D341Med (cell line): ENCODE measurements at places on chromosomes 7 and 10.
A peak's percentile ranks its signal among the peaks of the same experiment; 100 is the strongest.

GRCh38 chr10:77226020-77226419 is 411.6 kb downstream of the KCNMA1 start:
- DNase-seq: no peak

GRCh38 chr10:34323192-34323591 is 491.9 kb downstream of the PARD3 start:
- no peak for DNase-seq

- DNase-seq: no peak
Observed at GRCh38 chr10:76878514-76878913, 759.1 kb downstream of the KCNMA1 start.

GRCh38 chr7:127041689-127042452 is 210.9 kb downstream of the GRM8 start:
- no peak for DNase-seq

DNA sequence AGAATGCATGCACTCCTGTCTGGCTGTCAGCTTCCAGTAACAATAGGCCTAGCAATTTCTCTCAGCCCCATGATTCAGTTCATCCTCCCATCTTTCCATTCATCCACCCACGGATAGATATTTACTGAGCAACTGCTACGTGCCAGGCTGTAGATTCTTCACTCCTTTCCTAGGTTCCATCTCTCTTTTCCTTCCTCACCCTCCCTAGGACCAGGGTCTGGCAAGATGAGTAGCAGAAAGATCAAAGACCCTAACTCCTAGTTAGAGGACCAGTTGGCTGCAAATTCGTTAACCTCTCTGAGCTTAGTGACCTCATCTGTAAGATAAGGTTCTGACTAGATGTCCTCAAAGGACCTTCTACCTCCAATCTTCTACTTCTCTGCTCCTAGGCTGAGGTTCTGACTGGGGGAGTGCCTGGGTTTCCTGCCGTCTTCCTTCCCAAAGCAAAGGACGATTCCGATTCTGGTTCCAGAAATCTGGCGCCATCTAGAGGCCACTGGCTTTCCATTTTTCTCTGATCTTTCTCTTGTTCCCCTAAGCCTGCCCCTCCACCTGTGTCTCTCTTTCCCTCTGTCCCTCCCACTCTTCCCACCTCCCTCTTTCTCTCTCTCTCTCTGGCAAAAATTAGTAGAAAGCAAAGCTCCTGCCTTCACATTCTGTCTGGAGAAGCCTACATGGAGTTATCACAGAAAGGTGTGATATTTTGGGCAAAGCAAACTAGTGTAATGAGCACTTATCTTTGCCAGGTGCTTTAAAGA is 26.2 kb downstream of the TBATA start:
- DNase-seq: peak; percentile 66

DNA sequence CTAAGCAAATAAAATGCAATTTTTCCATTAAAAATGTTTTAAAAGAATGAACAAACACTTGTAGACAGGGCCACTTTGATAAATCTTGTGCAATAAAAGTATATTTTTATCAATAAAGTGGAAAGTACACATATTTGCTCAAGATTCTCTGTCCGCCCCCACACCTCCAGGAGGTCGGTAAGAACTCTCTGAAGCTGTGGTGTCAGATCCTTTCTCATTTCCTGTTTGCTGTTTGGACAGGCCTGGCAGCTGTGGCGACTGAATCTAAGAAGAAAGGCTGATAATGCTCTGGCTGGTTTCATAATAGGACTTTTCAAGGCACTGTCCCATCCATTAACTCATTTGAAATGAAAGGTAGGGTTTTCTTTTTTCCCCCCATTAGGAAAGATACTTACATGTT is 15.3 kb upstream of the ASB4 start:
- no peak for DNase-seq

DNA sequence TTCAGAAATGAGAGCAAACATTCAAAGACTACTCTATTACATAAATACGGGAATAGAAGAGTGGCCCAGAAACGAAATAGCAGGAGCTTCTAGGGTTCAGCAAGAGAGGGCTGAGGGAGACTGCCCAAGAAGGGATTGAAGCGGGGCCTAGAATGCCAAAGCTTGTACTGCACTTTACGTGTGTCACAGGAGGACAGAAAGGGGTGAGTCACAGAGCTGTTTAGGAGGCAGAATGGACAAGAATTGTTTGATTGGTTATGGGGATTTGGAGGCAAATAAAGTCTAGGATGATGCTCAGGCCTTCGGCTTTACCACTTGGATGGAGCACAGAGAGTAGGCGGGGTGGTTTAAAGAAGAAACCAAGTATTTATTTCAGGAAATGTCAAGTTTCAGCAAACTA is 11.3 kb upstream of the FXYD4 start:
- DNase-seq: peak; percentile 7

DNA sequence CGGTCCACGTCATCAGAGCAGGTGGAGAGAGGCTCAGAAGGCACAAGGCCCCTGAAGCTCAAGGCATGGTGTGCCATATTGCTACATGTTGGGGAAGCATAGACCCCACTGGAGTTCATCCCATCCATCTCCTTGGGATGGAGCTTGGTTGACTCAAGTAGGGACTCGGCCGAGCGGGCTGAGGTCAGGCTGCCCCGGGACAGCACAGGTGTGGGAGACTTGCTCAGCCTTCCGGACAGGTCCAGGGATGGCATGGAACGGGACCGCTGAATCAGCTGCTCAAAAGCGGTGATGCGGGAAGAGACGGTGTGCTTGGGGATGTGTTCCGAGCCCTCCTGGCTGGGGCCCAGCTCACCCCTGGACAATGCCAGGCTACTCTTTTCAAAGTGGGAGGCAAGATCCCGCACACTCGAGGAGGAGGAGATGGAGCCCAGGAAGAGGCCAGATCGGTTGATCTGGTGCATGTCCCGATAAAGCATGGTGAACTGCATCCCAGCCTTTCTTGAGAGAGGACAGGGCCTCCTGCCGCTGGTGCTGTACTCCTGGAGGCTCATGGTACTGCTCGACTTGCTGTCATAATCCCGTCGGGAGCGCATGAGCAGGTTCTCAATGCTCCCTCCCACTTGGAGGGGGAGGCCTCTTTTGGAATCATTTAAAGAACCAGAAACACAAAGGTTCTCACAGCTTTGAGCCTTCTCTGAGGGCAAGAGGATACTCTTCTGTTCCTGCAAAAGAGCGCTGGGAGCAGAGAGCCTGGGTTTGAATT is 65.6 kb upstream of the PDLIM1 start:
- DNase-seq: no peak

GRCh38 chr10:75801121-75801520 is 369.7 kb downstream of the LRMDA start:
- no peak for DNase-seq

DNA sequence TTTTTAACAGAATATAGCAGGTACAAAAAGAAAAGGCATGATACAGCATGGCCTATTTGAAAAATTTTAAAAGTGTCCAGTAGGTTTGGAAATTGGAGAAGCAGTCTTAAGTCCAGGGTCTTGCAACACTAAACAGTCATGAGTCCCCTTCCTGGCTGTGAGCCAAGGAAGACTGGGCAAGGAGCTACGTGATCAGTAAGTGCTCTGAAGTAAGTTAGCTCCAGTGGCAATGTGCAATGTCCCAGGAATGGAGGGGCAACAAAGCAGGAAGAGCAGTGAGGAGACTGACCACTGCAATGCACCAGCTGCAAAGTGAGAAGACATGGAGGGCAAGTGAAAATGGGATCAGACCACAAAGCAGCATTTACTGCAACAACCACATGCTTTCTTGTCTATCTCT is 72.9 kb upstream of the GRID1 start:
- DNase-seq: no peak

DNA sequence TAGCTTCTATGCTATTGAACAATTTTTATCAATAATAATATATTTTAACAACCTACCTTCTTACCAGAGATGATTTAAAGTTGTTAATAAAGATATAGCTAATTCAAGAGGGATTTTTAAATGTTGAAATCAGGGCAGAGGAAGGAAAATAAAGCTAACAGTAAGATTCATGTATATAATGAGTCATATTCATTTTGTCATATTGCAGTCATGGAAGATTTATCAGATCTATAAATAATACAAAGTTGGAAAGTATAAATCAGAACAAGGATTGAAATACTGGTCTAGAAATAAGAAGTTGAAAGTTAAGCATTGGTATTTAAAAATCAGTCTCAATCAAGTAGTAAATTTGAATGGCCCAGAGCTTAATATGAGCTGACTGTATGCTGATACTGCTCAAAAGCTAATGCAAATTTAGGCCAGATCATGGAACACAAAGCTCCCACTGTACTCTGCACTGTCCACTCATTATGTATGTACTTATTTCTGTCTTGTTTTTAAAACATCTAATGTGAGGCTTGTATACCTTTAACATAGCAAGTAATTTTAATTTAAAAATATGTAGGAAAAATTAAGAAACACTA is 196.9 kb downstream of the ZEB1 start:
- DNase-seq: no peak

GRCh38 chr7:157136372-157136771 is 2.4 kb upstream of the UBE3C start:
- DNase-seq: no peak

DNA sequence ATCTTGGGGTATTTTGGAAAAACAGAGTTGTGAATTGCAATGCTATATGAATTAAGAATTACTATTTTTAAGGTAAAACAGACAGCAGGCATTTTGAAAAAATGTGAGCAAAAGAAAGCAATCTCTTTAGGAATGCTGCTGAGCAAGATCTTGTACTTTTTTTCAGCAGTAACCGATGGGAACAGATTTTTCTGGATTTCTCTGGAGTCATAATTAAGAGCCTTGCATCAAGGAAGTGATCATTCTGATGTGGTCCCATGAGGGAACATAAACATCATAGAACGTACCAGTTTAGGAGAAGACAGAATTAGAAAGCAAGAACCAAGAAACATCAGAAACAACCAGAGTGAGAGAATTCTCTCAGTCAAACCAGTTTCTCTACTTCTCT is 157.0 kb upstream of the AGR3 start:
- DNase-seq: no peak

DNA sequence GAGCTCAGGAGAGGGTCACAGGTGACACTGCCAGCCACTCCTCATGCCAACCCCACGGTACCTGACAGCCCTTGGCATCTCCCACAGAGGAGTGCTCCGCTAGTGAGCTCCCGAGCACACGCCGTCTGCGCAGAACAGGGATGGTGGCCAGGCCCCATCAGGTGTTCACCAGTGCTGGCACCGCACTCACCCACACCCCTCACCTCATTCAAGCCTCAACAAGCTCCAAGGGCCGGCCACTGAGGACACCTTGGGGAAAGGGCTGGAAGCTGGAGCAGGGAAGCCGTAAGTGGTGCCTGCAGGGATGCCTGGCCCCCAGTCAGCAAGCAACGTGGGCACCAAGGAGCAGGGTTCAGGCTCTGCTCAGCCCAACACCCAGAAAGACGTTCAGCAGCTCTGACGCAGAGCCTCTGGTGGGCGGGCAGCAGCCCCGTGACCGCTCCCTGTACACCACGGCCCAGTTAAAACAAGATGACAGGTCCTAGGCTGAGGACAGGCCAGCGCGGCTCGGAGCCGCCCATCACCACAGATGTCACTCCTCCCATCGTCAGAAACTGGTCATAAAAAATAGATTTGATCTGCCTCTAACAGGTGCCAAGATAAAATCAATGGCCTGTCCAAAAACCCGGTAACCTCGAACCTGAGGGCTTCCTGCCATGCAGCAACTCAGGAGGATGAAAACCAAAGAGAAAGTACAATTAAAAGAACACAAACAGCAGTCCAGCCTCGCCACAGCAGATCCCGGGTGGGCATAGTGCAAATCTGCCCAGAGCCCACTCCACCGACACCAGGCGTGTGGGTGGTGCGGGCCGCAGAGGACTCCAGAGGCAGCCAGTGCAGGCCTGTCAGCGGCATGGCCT is 275.9 kb downstream of the MAD1L1 start:
- no peak for DNase-seq

- no peak for DNase-seq
Observed at GRCh38 chr7:32502728-32503127, 7.4 kb downstream of the AVL9 start.

DNA sequence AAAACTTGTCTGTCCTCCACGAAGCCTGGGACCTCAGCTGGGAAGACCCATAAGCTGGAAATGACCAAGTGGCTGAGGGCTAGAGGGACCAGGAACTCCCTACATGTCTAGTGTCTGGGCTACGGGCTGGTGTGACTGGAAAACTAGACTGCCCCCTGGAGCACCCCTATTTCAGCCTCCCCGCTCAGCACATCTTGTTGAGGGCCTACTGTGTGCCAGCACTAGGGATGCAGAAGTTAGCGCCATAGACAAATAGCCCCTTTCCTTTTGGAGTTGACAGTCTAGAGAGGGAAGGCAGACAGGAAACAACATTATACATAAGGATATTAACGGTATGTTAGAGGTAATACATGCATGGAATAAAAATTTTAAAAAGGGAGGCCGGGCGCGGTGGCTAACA is 74.5 kb downstream of the TEX36 start:
- no peak for DNase-seq

GRCh38 chr7:104621321-104621720 is 292.9 kb downstream of the LHFPL3 start:
- no peak for DNase-seq

DNA sequence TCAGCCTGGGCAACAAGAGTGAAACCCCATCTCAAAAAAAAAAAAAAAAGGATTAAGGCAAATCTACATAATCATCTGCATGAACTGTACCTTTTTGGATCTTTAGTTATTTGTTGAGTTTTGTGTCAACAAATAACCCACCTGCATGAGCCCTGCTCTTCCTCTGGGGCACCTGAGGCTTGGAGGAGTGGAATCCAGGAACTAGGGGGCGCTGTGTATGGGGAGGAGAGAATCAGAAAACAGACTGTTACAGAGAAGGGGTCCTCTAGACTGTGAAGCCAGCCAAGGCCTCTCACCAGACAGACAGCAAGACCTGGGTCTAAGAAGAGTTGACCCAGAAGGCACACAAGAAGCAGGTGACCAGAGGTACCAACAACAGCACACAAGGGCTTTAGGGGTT is 682.8 kb upstream of the NRP1 start:
- no peak for DNase-seq
